ENCODE measurements at places on chromosomes 2 and 18.

- no peak for DNase-seq
Measured at GRCh38 chr2:6739547-6739946, 126.2 kb downstream of the CMPK2 start.

- no peak for DNase-seq
Measured at GRCh38 chr2:240646900-240647502, 21.7 kb downstream of the GPR35 start.

GRCh38 chr18:78378403-78378802 is 601.2 kb upstream of the SALL3 start:
- no peak for DNase-seq

- no peak for DNase-seq
Measured at GRCh38 chr18:70450426-70451253, 161.8 kb downstream of the SOCS6 start.

DNA sequence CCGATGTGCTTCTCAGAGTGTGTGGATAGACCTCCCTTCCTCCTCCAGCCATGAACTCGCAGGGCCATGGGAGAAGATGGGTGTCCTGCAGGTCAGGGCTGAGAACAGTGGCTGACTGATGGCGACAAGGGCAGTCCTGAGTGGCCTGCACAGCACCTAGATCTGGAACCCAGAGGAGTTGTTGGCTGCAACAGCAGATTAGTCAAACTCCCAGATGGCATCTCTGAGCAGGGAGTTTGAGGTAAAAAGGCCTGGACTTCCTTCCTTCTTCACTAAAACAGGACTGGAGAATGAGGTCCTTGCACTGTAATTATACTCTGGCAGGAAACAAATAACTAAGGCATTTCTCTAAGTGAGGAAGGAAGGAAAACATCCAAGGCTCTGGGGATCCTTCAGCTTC is 160.8 kb downstream of the MYCN start:
- DNase-seq, result no peak

- no peak for DNase-seq
Measured at GRCh38 chr18:48795696-48796095, 155.1 kb downstream of the SMAD7 start.

Data from Calu3 (cell line).